ENCODE measurements at places on chromosomes 5 and 9. TPM values are rescaled to one million over a fixed set of nuclear protein-coding genes. Genes with fewer than 3 reads are reported as not detected.

GRCh38 chr5:79875230-79875629 is 115.8 kb downstream of the MTX3 start:
- H3K27ac ChIP-seq = no peak overlapping the region
- H3K36me3 ChIP-seq = no peaks in the 10 kb centered on the region
- H3K4me3 ChIP-seq = no peak overlapping the region
- H3K4me1 ChIP-seq = no peaks in the 10 kb centered on the region
- H3K27me3 ChIP-seq = no peaks in the 10 kb centered on the region

Gene FAM163B
- not detected for total RNA-seq

GRCh38 chr5:74595143-74595925 is 45.2 kb downstream of the ENC1 start:
- DNase-seq = no peak
- H3K27me3 ChIP-seq = no peaks in the 10 kb centered on the region
- no peaks in the 10 kb centered on the region for H3K36me3 ChIP-seq
- H3K4me3 ChIP-seq = no peak overlapping the region
- H3K4me1 ChIP-seq = peaks cover 1% of the 10 kb centered on the region
- H3K27ac ChIP-seq = no peak overlapping the region

Gene PFN3
- not detected for total RNA-seq

Gene AFAP1L1
- 12.3 TPM for total RNA-seq

- no peak for DNase-seq
- no peaks in the 10 kb centered on the region for H3K27me3 ChIP-seq
- H3K36me3 ChIP-seq = peaks cover 1% of the 10 kb centered on the region
- H3K4me1 ChIP-seq = peaks cover 13% of the 10 kb centered on the region
These were observed 38.1 kb downstream of the LPAR1 start for GRCh38 chr9:111000202-111000601.

GRCh38 chr5:143495110-143495509 is 91.6 kb upstream of the NR3C1 start:
- no peaks in the 10 kb centered on the region for H3K27me3 ChIP-seq
- no peaks in the 10 kb centered on the region for H3K36me3 ChIP-seq
- DNase-seq = no peak

Gene TERT
- not detected for total RNA-seq

Data from aorta (tissue), 5 donors.